ENCODE measurements at places on chromosomes 7 and 10.

DNA sequence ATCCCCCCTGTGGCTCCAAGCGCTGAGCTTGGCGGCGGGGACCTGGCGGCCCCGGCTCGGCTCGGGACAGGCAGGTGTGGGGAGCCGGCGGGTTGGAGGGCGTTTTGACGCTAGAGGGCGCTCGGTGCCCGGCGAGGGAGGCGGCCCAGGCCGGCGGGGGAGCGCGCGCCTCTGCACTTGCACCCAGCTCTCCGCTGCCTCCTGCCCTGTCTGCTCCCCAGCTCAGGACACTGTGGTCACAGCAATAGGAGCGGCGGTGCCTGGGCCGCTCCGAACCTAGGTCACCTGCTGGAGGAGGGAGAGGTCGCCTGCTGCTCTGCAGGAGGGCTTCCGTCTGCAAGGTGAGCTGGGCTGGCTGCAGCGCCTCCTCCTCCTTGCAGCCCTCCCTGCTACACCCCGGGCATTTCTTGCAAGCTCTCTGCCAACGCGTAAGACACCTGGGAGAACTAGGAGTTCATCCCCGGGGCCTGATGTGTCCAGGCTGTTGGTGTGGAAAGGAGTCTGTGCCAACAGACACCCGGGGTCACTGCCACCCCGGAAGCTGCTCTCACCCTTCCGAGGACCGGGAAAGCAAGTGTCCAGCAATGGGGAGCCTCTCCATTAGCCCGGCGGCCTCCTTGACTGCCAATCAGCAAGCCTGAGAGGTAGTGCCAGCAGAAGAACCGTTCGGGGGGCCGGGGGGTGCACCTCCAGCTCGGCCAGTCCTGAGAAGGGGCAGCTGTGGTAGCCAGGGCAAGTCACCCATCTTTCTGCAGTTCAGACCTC lies 620.4 kb downstream of the GALNT17 start:
- peak; percentile 47 for DNase-seq

- no peak for DNase-seq
Measured at GRCh38 chr7:15199482-15199881, 296.9 kb upstream of the DGKB start.

- no peak for DNase-seq
Measured at GRCh38 chr7:150828384-150828783, 23.9 kb upstream of the AOC1 start.

- no peak for DNase-seq
Measured at GRCh38 chr7:47912332-47912731, 35.9 kb downstream of the PKD1L1 start.

GRCh38 chr7:1940402-1940786 lies 270.3 kb downstream of the ELFN1 start:
- DNase-seq: peak; percentile 89

DNA sequence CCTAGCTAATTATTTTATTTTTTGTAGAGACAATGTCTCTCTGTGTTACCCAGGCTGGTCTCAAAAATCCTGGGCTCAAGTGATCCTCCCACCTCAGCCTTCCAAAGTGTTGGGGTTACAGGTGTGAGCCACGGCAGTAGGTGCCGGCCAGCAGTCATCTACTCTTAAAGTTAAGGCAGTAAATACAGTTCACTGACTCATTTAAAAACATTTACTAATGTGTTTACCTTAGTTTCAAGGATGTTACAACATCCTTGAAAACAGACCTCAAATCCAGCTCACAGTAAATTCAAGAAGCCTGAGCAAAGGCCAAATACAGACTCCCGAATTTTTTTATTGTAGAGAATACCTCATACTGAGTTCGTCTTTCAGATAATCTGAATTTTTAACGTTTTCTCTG lies 29.6 kb upstream of the ABCB4 start:
- no peak for DNase-seq

GRCh38 chr10:77062381-77062780 lies 575.2 kb downstream of the KCNMA1 start:
- DNase-seq: no peak

- DNase-seq: no peak
Measured at GRCh38 chr10:77392236-77392721, 245.3 kb downstream of the KCNMA1 start.

- DNase-seq: no peak
Measured at GRCh38 chr7:95330204-95330960, 6.0 kb upstream of the PON1 start.

GRCh38 chr7:70132226-70132851 lies 534.1 kb downstream of the AUTS2 start:
- DNase-seq: no peak

DNA sequence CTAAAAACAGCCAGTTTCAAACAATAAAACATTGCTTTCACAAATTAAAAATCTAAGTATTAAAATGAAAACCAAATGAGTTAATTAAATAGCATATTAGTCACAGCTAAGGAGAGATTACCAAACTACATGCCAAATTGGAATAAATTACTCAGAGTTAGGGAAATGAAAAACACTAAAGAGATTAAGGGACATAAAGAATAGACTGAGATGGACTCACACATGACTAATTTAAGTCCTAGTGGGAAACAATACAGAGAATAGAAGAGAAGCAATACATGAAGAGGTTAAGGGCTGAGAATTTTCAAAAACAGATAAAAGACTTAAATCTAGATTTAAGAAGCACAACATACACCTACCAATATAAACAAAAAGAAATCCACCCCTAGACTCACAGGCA lies 110.6 kb downstream of the ZFAND4 start:
- DNase-seq: no peak

DNA sequence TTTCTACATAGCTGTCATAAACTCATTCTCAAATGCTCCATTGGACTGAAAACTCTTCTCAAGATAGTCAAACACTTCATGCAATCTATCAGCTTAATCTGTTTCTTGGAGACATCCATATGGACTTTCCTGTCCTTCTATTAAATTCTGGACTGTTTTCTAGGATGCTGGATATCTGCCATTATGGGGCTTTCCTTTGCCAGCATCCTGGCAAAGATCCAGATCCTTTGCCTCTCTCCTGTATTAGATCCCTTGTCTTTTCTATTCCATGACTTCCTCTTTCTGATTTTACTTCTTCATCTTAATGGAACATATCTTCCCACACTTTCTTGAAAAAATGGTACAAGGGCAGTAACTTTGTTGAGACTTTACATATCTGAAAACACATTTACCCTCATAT lies 35.9 kb upstream of the SKAP2 start:
- DNase-seq: no peak

DNA sequence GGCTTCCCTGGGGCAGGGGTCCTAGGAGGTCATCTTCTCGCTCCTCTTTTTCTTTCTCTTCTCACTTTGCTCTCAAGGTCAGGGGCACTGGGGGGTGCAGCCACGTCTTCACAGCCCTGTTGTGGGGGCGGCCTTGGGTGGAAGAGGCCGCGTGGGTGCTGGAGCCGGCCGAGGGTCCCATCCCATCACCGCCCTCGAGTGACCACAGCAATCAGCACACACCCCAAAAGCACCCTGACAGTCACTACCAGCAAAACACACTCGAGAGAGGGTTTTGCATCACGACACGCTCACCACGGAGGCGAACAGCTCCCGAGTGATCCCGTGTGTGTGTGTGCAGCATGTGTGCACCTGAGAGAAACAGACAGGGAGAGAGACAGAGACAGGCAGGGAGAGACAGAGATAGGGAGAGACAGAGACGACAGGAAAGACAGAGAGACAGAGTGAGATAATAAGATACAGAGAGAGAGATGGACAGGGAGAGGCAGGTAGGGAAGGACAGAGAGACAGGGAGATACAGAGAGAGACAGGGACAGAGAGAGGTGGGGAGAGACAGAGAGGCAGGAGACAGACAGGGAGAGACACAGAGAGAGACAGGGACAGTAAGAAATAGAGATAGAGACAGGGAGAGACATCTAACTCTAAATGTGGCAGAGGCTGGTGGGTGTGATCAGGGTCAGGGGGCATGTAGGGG lies 100.9 kb downstream of the WDR37 start:
- peak; percentile 11 for DNase-seq

DNA sequence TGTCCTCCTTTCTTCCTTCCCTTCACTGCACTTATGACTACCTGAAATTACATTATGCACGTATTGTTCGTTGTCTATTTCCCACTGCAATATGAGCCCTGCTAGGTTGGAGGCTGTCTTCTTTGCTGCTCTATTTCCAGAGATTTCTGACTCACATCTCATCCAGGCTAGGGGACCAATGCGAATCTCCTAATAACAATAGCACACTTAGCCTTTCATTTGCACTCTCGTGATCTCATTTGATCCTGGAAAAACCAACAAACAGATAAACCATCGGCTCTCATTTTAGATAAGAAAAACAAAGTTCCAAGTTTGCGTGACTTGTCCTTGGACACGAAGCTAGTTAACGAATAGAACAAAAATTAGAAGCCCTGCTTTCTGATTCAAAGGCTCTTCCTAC lies 1.4 kb downstream of the ZNF438 start:
- no peak for DNase-seq

GRCh38 chr10:97503406-97503805 lies 4.7 kb downstream of the UBTD1 start:
- no peak for DNase-seq

GRCh38 chr10:132585732-132586722 lies 48.4 kb downstream of the INPP5A start:
- no peak for DNase-seq

- no peak for DNase-seq
Measured at GRCh38 chr7:154911411-154911810, 91.5 kb downstream of the PAXIP1 start.

GRCh38 chr10:113214331-113214730 lies 264.3 kb downstream of the TCF7L2 start:
- DNase-seq: no peak

- no peak for DNase-seq
Measured at GRCh38 chr7:15851201-15851600, 164.7 kb upstream of the MEOX2 start.

- no peak for DNase-seq
Measured at GRCh38 chr10:120684226-120684625, 166.9 kb upstream of the WDR11 start.

Data from activated CD4-positive, CD25-positive, alpha-beta regulatory T cell treated with anti-CD3 and anti-CD28 coated beads, Interleukin-2, amount 50 U/mL, for 72 hours (primary cell).